ENCODE measurements at places on chromosomes 6 and 20.

GRCh38 chr6:33995309-33996119 is 150.4 kb downstream of the GRM4 start:
- no peak for DNase-seq

DNA sequence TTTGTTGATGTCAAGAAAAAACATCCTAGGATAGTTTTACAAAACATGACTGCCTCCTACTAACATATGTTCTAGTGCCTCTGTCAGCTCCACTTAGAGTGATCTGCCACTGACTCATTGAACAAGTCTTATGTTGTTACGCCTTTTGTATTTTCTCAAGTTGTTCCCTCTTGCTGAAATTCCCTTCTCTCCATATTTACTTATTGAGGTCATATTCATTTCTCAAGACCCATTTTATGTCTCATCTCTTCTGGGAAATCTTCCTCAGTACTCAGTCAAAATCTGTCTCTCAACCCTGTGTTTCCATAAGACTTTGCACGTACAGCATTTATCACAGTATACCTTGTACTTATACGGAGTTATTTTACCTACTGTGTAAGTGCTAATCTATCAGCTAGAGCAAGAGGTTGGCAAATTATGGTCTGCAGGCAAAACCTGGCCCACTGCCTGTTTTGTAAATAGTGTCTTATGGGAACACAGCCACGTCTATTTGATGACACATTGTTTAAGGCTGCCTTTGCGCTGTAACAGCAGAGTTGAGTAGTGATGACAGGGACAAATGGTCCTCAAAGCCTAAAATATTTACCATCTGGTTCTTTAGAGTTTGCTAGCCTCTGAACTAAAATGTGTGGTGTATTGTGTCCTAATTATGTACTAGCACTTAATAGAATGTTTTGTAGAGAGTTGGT is 83.4 kb downstream of the ADGRB3 start:
- DNase-seq: peak; percentile 58

- no peak for DNase-seq
Measured at GRCh38 chr6:1381481-1382330, 7.7 kb upstream of the FOXF2 start.

GRCh38 chr20:19392344-19393130 is 180.1 kb downstream of the SLC24A3 start:
- DNase-seq: no peak

GRCh38 chr6:90295854-90296340 is 746 bp downstream of the BACH2 start:
- DNase-seq: peak; percentile 70

GRCh38 chr20:4779616-4780015 is 57.9 kb downstream of the PRND start:
- DNase-seq: no peak

DNA sequence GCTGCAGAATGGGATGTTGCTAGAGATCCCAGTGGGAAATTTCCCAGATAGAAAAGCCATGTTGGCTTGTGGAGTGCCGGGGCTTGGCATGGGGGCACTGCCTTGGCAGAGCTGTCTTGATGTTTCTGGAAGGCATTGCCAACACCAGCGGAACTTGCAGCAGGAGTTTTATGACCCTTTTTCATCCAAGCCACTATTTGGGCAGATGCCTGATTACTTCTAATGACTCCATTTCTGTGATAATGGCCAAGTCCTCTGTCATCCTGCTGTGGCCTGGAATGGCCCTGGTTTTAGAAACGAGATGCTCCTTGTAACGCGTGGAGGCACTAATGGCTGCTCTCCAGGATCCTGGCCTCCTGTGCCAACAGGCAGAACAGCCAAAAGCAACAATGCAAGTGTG is 229.0 kb downstream of the ZNF217 start:
- no peak for DNase-seq

- DNase-seq: no peak
Measured at GRCh38 chr20:18943542-18943941, 130.0 kb downstream of the SCP2D1 start.

DNA sequence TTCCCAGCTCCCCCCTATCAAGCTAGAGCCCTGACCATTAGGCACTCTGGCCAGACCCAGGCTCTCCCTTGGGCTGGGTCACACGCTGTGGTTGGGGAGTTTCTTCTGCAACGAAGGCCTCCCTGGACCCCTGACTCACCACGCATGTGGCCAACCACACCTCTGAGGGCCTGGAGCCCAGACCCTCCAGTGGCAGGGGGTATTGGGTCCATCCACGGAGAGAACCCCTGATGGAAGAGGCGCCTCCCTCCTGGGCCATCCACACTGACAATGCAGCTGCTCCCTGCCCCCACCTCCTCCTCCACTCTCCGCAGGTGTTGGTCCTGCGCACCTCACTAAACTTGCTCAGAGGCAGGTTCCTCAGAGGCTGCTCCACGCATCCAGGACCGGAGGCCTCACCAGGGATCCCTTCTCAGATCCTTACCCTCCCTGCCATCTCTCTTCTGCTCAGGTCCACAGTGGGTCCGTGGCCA is 125.4 kb downstream of the RNASET2 start:
- no peak for DNase-seq

DNA sequence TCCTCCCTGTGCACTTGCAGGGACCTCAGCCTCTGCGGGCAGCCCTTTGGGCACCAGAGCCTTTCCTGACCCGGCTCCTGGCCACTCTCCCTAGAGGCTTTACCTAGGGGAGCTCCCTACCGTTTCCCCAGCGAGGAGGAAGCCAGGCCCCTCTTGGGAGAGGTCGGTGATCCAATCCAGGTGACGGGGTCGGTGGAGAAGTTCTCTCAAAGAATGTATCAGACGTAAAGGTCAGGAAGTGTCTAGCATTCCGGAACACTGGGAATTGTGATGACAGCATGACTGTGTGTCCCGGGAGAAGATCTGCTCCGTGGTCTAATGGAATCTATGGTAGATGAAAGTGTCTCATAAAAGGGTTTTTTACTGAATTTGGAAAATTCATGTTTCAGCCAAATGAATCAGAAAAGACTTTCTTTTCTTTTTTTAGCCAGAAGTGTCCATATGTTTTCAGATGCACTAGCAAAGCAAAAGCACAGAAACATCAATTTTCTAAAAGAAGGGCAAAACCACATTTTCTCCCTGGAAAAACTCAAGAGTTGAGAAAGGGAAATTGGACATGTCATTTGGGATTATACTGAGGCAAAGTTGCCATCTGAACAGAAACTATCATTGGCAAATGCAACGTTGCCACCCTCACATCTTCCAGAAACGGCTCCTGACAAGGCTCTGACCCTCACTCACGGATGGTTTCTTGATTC is 289.4 kb downstream of the THBS2 start:
- DNase-seq: no peak

GRCh38 chr6:137705160-137706082 is 161.6 kb upstream of the TNFAIP3 start:
- peak; percentile 61 for DNase-seq

GRCh38 chr20:13996265-13996664 is 949 bp downstream of the MACROD2 start:
- DNase-seq: peak; percentile 5

DNA sequence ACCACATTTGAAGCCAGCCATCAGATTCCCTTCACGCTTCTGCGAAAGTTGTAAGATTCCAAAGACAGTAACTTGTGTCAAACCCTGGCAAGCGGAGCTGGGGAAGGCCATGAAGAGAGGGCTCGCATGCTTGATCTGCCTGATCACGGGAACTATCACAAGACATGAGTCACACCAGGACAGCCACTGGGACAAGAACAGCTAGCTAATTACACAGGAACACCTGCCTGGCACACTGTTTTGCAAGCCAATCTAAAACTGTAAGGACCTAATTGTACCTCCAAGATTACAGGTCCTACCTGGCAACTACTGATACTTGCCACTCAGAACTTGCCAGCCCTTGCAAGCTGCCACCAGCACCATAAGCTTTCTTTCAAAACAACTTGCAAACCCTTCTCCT is 289.3 kb downstream of the KIF16B start:
- DNase-seq: no peak

- peak; percentile 25 for DNase-seq
Measured at GRCh38 chr6:160510199-160510598, 153.9 kb downstream of the LPA start.

GRCh38 chr6:152176268-152176667 is 368.8 kb downstream of the ESR1 start:
- DNase-seq: no peak

GRCh38 chr6:64146876-64147275 is 511.3 kb downstream of the PHF3 start:
- no peak for DNase-seq

GRCh38 chr6:147983581-147984366 is 358.9 kb upstream of the SASH1 start:
- no peak for DNase-seq

GRCh38 chr6:24922170-24922569 is 13.6 kb downstream of the RIPOR2 start:
- no peak for DNase-seq

DNA sequence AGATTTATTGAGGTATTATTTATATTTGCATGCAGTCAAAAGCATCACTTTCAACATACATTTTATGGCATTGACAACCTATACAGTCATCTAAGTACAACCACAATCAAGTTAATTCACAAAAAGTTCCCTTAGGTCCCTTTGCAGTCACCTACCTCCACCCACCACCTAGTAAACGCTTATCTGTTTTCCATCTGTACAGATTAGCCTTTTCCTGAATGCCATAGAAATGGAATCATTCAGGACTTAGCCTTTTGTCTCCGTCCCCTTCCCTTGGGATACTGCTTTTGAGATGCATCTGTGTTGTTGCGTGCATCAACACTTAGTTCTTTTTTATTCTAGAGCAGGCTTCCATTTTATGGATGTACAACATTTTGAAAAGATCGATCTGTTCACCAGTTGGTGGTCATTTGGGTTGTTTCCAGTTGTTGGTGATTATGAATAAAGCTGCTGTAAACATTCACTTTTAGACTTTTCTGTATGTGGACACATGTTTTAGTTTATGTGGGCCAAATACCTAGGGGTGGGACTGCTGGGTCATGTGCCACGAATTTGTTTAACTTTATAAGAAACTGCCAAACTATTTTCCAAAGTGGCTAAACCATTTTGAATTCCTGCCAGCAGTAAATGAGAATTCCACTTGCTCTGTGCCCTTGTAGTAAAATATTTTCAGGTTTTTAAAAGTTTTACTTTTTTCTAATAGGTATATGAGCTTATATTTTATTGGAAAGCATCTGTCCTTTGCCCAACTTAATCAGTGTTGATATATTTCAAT is 17.6 kb upstream of the IFNGR1 start:
- DNase-seq: no peak

Data from astrocyte of the spinal cord (primary cell).